Foreskin fibroblast (primary cell): ENCODE measurements at places on chromosomes 1 and 21.

DNA sequence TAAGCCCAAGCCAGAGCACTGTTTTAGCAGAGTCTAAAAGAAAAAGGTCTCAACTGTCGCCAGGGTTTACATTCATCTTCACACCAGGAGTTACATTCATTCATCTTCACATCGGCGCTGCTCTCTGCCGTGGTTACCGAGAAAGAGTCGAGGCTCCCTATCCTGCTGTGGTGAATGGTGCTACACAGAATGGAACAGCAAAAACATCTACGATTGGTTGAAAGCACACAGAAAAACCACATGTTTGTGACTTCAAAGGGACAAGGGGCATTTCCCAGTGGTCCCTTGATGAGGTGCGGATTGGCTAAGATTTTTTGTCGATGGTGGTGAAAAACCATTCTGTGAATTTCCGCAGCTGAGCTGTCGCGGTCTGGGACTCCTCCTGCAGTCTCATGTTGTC is 231.1 kb downstream of the SIPA1L2 start:
- DNase-seq = no peak

DNA sequence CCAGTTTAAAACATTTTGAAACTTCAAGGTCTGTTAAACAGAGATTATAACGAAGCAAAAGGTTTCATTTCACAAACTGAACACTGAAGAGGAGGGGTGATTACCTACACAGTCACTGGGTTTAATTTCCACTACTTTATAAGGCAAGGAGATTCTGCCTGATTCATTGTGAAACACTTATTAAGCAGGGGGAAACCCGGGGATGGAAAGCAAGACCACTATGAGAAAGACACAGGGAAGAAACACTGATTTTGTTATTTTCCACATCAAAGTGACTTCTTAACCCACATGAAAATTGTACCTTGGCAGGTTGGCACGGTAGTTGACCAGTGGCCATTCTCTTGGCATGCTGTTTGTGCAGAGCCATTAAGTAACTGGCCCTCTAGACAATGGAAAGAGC is 8.1 kb upstream of the F5 start:
- no peak for DNase-seq

DNA sequence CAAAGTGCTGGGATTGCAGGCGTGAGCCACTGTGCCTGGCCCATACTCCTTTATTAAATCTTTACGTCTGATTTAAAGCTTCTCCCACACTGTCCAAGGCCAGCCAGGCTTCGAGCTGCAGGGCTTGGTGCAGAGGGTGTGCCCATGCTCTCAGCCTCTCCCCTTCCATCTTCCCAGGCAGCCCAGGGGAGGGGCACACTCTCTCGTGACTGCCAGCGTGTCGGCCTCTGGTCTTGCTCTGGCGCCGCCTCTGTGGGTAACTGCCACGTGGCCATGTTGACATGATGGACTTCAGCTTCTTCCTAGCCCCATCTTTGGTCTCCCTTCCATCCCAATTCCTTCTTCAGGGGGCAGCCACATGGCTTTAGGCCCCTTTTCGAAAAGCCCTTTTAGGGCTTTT is 4.7 kb downstream of the GPR137B start:
- DNase-seq = no peak

DNA sequence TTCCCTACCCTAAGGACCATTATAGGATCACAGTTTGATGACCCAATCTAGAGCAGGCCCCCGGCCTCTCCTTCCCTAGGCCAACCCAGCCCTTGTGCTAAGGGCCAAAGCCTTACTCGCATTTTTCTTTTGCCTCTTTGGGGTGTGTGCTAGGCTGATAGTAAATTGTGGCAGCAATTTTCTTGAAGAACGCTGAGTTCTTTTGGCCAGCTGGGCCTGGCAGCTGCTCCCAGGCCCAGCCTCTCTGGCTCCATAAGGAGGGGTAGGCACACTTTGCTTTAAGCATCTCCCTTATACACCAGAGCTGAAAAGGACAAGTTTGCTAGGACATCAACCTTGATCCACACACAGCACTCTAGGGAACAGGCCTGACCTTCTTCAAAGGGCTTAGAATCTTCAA is 4.2 kb downstream of the OLFML2B start:
- no peak for DNase-seq

DNA sequence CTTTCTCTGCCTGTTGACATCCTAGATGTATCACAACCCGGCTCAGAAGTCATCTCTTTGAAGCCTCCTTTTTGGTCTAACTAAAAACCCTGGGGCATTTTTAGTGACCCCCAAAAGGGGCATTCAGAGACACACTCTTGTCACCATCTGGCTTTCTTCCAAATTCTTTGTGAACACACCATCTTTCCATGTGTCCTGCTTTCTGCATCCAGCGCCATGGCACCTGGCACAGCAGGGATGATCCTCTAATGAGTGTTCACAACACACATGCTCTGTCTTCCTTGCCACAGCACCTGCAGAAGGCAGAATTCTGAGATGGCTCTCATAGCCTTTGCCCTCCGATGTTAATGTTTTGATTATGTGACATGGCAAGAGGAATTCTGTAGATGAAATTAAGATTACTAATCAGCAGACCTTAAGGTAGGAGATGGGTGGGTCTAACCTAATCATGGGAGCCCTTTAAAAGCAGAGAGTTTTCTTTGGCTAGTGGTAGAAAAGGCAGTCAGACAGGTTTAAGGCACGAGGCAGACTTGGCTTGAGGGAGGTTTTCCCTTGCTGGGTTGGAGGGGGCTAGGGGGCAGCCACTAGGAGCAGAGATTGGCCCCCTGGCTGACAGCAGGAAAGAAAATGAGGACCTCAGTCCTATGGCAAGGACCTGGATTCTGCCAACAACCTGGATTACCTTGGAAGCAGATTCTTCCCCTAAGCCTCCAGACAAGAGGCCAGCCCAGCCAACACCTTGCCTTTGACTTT is 4.9 kb upstream of the TMEM61 start:
- DNase-seq = no peak

- DNase-seq = peak; percentile 76
These were observed 4.3 kb upstream of the FGGY start for GRCh38 chr1:59292562-59292961.

GRCh38 chr1:60564916-60565750 is 491.6 kb upstream of the C1orf87 start:
- DNase-seq = no peak

DNA sequence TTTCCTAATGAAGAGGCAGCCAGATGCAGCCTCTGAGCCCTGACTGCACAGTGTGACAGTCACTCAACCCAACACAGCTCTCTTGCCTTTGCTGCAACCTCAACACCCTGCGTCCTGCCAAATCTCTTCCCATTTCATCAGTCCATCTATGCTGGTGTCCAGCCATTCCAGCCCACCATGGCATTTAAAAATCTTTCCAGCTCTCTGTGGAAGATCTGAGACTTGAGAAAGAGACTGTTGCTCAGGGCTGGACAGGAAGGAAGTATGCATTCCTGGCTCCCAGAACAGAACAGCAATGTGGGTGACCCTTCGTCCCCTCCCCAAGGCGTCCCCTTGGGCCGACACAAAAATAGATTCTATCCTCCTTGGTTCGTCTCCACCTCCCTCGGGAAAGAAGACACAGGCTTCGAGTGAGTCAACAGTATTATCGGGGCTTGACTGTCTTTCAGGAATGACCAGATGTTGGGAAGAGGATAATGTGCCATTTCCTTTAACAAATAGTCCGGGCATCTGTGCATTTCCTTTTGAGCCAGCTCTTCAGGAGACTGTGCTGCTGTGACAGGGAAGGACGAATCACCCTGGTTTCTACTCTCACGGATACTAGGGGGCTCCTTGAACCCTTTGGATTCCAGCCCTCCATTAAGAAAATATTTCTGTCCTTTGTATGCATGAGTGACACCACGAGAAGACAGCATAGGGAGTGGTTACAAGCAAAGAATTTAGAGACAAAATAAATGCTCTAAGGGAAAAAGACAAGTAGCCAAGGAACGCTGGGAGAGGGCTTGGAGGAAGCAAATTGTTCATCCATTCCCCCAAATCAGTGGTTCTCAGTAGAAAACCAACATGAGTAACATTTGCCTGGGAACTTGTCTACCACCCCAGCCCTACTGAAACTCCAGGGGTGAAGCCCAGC is 111.4 kb upstream of the CDC42BPA start:
- peak; percentile 83 for DNase-seq

DNA sequence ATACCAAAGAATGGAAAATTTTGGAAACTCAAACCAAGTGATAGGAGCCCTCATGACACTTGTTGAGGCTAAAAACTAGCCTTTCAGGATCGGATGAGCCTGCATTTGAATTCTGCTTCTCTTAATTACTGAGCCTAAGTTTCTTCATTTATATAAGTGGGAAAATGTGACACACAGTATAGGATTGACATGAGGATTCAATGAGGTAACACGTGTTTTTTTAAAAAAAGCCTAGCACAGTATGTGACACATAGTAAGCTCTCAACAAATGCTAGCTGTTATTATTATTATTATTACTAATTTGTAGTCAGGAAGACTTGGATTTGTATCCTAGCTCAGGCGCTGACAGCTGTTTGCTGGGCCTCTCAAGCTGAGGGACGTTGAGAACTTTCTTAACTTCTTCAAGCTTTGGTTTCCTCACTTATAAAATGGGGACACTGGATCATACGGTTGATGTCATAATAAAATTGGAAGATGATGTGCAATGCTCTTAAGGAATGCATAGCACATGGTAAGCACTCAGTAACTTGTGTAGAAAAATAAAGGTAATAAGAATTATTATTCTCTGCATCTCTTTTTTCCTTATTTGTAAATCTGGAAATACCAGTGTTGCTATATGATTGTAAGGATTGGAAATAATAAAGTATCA is 55.4 kb upstream of the JUN start:
- no peak for DNase-seq

GRCh38 chr1:59819566-59820438 is 5.1 kb downstream of the HOOK1 start:
- DNase-seq = peak; percentile 5
